Fibroblast of skin of scalp (primary cell): ENCODE measurements at places on chromosomes 7 and 10.
A peak's percentile ranks its signal among the peaks of the same experiment; 100 is the strongest.

DNA sequence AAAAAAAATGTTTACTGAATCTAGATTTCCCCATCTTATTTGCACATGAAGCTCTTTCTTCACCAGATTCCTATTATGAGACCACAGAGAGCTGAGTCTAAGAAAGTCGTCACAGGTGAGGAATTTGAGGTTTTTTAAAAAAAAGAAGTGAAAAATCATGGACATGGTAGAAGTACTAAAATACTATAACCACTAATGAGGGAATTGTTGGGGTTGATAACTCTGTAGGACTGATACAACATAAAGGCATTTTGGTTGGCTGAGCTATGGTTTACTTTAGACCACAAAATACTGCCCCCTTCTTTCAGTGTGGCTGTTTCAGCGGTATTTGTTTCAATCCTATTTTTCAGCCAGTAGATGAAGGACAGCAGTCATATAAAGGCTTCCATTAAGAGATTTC lies 1111.3 kb downstream of the TYW1 start:
- DNase-seq, result peak; percentile 57

DNA sequence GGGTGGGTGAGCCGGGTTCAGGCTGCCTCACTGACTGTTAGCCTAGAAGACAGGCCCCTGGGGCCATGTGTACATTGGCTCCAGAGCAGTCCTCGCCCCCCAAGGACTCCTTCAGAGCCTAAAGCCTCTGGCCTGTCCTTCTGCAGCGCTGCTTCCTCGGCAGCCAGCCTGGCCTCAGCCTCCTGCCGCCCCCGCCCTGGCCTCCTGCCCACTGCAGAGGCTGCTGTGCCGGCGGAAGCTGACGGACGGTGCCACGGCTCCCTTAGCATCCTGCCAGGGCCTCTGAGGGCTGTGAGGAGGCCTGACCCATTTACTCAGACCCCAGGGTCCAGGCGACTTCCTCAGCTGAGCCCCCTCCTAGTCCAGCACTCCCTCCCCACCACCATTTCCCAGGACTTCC lies 4.9 kb downstream of the SRRM3 start:
- DNase-seq, result no peak

DNA sequence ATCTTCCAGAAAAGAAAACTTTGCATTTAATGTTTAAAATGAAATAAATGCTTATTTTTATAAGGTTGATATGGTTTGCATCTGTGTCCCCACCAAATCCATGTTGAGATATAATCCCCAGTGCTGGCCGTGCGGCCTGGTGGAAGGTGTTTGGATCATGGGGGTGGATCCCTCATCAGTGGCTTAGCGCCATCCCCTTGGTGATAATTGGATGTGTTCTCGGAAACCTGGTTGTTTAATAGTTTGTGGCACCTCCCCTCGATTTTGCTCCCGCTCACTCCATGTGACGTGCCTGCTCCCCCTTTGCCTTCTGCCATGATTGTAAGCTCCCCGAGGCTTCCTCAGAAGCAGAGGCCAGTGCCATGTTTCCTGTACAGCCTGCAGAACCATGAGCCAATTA lies 2.4 kb upstream of the MTPAP start:
- no peak for DNase-seq

DNA sequence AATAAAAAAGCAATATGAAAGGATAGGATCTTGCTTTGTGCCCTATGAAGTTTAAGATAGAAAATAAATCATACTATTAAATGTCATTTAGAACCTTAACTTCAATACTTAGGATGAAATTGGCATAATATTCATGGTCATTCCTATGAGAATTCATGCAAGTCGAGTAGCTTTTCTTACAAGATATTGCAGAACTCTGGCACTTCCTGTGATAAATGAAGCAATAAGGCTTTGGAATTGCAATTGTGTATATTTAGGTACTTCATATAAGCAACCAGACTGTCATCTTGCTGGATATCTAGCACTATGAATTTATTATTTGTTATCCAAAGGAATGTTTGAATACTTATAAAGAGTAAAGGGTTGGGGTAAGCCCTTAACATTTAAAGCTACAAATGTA lies 116.5 kb downstream of the ZNF438 start:
- DNase-seq, result peak; percentile 54

DNA sequence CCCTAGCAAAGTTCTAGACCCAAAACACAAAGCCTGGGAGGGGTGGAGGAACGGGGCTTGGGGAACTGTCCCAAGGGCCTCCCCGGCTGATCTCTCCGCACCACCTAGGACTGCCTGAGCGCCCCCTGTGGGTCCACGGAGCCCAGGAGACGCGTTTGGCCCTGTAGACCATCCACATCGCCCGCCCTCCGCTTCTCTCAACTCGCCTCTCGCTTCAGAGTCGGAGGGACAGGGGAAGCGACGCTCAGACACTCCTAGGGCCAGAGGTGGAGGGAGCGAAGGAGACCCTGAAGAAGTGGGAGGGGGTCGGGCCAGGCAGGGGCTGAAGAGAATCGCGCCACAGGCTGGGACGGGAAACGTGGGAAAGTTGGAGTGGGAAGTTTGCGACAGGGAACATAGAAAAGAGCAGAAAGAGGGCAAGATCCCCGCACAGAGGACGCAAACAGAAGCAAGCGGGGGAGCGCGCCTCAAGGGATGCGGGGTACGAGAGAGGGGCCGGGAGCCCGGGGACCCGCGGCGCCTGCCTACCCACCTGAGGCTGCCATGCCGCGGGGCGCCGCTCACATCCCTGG lies 378 bp downstream of the PIK3AP1 start:
- DNase-seq, result no peak

DNA sequence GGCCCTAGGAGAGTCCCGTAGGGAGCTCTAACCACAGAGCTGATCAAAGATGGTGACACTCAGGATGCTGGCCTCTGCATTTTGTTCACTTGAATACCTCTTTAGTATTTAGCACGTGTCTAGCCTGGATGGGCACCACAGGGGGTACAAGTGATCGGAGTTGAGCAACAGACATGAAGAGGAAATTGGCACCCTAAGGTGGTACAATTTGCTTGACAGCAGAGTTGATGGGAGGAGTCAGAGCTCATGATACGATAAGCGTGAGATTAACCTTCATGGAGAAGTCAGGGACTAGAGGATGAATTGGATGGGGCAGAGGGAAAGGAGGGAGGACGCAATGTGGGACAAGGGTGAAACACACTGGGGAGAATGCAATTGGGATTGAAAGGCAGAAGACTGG lies 9.9 kb upstream of the ZNF212 start:
- no peak for DNase-seq

GRCh38 chr7:99142727-99143520 lies 984 bp downstream of the SMURF1 start:
- DNase-seq, result peak; percentile 95

- no peak for DNase-seq
Measured at GRCh38 chr10:77631241-77631640, 6.4 kb downstream of the KCNMA1 start.

DNA sequence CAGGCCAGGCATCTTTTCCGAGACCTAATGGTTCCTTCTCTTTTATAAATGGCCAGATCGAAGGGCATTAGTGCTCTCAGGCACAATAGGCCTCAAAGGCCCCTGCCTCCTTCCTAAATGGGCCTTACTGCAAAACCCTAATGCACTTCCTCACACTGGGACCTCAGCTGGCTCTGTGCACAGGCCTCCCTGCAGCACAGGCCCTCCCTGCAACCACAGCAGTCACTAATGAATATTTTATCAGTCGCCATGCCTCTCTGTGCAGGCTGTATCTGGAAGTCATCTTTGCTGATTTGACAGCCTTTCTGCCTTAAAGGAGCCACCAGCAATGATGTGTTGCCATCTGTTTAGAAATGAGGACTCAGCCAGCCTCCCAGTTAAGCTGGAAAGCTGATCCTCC lies 54.9 kb upstream of the SDK1 start:
- no peak for DNase-seq

- no peak for DNase-seq
Measured at GRCh38 chr7:151838861-151839381, 38.0 kb downstream of the PRKAG2 start.

- no peak for DNase-seq
Measured at GRCh38 chr10:24783504-24783903, 59.8 kb upstream of the ARHGAP21 start.

DNA sequence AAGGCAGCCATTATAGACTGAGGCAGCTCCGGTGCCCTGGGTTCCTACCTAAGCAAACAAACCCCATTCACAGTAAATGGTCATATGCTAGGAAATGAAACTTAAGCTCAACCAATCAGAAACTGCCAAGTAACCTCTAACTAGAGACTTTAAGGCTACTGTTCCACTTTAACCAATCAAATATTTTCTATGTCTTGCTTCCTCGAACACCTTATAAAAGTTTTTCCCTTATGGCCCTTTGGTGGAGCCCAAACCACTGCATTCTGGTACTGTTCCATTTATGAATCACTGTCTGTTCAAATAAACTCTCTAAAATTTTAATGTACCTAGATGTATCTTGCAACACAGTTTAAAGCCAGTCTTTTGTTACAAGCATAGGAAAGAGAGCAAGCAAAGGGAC lies 361.1 kb downstream of the HGF start:
- no peak for DNase-seq

DNA sequence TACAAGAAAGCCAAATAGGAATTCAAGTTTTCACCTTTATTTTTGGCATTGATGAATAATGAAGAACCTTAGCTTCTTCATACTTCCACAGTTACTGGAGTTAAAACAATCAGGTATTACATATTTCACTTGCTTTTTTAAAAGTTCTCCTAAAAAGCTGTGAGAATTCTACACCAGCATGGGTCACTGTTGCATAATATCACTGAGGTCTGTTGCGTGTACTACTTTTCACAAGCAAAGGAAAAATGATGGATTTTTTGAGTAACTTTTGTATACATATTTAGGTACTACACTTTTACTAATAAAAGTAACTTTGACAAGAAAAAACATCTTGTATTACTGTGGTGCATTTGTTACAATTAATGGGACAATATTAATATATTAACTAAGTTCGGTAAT lies 15.2 kb downstream of the FAM24B start:
- no peak for DNase-seq

DNA sequence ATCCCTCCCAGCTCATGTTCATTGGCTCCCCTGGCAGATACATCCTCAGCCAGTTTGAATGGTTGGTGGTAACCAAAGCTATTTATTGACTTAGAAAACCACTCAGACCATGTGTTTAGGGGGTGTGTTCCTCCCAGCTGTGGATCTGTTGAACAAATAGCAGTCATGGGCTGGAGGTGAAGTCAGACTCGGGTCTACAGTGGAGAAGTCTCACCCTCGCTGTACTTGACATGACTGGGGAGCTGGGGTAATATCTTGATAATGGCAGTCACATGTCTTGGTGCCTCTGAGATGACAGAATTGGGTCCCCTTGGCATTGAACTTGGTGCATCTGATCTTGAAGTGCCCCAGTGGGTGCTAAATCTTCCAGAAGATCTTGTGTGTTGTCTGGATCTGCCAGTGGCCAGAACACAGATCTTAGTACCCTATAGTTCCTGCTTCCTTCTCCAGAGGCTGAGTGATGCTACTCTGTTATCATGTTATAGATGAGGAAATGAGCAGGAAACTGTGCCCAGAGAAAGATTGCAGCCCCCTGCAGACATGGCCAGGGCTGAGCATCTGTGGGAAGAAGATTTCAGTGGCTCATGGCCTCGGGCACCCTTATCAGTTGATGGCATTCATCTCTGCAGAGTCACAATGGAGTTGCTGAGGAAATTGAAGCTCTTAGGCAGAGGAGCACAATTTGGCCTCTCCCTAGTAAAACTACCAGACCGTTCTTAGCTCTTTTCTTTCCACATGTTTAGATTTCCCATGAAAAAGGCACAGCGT lies 50.4 kb downstream of the ADRA2A start:
- no peak for DNase-seq

DNA sequence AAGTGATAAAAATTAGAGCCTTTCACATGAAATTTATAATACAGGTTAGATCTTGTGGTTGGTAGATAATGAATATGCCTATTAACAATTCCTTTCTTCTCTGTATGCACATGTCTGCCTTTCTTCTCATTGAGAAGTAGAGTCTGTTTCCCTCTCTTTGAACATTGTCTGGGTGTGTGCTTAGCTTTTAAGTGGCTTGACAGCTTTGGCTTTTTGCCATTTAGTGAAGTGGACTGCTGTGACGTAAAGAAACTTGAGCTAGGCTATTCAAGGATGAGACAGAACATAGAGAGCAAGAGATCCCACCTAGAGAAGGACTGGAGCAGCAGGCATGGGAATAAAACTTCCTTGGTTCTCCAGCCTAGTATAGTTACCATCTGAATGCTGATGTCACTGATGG lies 996.7 kb upstream of the CELF2 start:
- no peak for DNase-seq

DNA sequence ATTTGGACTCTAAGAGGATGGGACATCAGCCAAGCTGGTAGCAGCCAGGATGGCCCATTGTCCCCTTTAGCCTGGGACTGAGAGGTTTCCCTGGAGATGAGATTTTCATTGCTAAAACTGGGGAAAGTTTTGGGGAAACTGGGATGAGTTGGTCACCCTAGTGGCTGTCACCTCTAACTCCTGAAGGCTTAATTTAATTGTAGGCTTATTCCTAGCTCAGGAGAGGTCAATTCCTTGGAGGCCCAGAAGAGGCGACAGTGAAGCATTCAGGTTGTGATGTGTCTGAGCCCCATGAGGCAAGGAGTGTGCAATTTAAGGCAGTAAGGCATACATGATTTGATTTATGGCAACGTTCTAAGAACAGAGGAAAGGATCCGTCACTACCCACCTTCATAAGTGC lies 24.9 kb upstream of the JAZF1 start:
- DNase-seq, result no peak

- no peak for DNase-seq
Measured at GRCh38 chr10:98020784-98021183, 9.6 kb downstream of the CRTAC1 start.

GRCh38 chr7:1176891-1177373 lies 16.9 kb upstream of the ZFAND2A start:
- DNase-seq, result peak; percentile 53

DNA sequence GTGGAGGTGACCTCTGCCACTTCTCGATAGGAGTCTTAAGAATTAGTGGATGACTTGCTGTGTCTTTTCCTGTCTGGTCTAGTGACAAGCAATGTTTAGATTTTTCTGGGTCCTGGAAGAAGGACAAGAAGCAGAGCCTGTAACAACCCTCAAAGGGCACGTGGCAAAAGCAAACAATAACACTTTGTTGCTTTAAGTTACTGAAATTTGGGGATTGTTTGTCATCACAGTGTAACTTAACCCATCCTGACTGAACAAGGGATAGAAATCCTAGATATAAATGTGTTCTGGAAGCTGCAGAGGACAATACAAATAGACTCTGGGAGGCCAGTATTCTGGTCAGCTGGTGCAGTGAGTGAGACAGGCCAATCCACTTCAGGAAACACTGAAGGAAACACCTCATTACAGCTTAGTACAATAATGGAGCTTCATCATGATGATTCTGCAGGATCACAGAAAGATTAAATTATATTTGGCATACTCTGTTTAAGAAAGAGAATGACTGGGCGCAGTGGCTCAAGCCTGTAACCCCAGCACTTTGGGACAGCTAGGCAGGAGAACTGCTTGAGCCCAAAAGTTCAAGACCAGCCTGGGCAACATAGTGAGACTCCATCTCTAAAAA lies 23.3 kb downstream of the ENKUR start:
- DNase-seq, result no peak

GRCh38 chr7:51276967-51277366 lies 39.6 kb downstream of the COBL start:
- no peak for DNase-seq

GRCh38 chr7:28112467-28112866 lies 68.1 kb downstream of the JAZF1 start:
- DNase-seq, result no peak
